ENCODE measurements at places on chromosomes 1 and 21. TPM values are rescaled to one million over a fixed set of nuclear protein-coding genes. Genes with fewer than 3 reads are reported as not detected.

DNA sequence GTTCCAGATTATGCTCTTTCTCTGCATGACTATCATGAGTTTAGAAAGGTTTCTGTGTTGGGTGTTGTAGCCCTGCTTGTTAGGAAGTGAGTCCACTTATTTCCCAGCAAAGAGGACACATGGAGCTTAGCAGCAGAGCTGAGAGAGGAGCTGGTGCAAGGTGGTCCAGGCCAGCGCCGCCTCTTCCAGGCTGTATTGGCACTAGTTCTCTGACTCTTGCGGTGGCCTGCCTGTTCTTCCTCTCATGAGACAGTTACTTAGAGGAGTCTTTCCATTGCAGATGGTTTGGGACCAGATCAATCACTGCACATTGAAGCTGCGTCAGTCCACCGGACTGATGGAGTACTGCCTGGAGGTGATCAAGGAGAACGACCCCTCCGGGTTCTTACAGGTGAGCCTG, 38.0 kb downstream of the TRIM67 start:
- no peak for DNase-seq

DNA sequence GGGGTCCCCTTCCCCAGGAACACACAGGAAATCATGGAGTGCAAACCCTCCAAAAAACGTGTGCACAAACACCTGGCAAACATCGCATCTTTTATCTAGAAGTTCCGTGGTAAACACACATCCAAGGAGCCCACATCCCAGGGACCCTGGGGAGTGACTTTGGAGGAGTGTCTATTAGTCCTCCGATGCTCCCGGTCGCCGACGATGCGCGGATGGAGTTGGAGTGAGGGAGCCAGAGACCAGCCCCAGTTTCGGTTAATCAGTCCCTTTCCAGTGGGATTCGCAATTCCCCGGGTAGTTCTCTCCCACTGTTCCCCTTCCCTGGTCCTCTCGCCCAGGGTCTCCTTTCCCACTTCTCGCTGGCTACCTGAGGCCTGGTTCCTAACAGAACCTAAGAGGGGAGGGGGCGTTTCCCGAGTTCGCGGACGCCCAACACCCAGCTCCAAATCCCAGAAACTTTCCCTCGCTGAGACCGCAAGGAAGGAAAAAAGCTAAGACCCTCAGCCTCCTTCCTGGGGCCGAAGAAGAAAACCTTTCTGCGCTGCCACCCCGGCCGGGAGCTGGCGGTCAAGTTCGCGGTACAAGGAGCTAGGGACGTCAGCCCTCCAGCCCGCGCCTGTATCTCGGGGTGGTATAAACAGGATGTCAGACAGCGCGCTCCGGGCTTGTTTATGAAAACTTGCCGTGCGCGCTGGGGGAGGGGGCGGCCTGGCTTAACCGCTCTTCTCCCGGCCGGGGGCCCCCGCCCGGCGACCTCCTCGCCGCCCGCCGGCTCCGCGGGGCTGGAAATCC, 787 bp downstream of the JAK1 start:
- DNase-seq, result no peak

DNA sequence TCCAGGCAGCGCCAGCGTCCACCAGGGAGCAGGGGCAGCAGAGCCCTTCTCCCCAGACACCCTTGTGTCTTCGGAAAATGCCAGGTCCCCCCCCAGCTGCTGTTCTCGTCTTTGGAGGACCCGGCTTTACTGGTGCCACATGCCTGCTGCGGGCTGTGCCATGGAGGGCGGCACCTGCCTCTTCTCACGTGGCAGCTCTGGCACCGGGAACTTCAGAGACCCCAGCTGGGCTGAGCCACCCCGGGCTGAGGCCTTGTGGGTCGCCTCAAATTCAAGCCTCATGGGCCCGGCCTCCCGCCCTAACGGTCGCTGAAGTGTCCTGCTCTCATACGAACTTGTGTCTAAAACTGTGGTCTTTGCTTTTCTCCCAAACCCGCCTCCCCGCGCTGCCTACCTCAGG, 27.0 kb upstream of the C1orf159 start:
- no peak for DNase-seq

- no peak for DNase-seq
These were observed 93.0 kb upstream of the SMYD2 start for GRCh38 chr1:214187933-214188332.

DNA sequence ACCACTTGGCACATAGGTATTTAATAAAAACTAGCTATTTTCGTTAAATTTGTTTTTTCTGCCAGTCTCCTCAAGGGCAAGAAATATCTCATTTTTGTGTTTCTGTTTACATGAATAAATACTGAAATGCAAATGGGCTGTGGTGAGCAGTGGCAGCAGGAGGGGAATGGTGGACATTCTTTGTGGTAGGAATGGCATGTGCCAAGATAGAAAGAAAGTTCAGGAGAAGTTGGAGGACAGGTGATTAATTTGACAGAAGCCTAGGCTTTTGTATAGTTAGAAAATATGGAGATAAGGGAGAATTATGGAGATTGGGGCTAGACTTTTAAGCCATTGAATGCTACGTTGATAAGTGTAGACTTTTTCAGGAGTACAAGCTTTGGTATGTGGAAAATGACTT, 8.6 kb downstream of the RAP1A start:
- DNase-seq, result no peak

DNA sequence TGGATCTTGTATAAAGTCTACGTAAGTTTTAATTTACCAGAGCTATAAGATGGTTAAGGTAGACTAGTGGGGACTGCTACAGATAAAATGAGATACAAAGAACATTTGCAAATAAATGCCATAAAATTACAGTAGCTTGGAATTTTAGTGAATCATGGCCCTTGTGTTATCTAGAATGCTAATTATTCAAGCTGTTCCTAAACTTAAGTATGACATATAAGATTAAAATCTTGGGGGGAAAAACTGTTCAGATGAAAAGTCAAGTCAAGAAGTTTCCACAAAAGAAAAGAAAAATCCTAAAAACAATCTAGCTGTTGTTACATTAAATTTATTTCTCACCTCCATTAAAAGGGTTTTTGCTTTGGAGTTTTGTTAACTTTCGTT, 51.7 kb downstream of the SIM2 start:
- no peak for DNase-seq

DNA sequence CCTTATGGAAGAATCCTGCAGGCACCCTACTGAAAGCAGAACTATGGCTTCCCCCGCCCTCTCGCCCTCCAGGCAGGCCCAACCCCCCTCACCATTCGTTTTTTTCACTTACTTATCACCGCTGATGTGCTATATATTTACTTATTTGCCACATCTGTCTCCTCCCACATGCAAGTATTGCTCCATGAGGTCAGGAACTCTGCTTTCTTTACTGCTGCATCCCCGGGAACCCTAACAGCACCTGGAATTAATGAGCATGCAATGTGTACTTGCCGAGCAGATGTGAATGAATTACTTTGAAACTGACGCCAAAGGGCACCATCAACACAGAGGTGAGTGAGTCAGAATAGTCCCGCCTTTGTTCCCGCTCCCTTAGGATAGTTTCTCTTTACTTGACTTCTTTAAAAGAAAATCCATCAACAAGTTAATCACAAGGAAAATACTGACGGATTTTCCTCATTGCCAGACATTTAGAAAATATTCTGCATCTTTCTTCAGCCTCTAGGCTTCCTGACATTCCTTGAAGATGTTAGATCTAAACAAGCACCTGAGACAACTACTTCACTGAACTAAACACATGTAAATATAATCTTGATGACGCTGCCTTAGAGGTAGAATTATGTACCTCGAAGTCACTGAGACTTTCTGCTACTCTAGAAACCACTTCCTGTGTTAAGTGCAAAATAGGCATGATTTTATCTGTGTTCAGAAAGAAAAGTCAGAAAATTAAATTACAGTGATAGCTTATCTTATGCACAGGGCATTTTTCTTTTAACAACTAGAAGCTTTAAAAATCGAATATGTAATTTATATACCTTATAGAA, 17.5 kb upstream of the RAB4A start:
- no peak for DNase-seq

ABL2 gene
- total RNA-seq, result 33.0 TPM

All from frontal cortex (tissue), 4 donors.